GM13977 (cell line): ENCODE measurements at places on chromosomes 3 and 15.
A peak's percentile ranks its signal among the peaks of the same experiment; 100 is the strongest.

DNA sequence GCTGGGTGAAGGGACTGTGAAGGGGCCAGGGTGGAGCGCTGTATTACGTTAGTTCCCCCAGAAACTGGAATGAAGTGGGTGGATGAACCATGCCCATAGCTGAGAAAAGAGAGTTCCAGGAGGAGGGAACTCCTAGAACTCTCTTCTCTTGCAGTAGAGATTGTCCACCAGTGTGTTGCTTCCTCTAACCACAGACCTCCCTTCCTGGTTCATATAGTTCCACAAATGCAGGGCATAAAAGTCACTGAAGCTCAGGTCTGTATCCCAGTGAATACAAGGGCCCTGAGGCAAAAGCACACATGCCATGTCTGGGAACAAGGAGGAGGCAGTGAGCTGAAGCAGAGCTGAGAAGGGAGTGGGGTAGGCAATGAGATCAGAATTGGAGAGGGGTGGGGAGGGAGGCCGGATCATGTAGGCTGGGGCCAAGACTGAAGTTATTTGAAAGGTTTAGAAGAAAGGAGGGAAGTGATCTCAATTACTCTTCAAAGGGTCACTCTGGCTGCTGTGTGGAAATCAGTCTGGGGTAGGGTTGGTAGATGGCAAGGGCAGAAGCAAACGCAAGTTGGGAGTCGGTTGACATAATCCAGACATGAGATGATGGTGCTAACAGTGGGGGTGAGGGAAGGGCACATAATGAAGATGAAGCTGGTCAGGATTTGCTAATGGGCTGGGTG lies 6.5 kb downstream of the A4GNT start:
- DNase-seq = no peak

DNA sequence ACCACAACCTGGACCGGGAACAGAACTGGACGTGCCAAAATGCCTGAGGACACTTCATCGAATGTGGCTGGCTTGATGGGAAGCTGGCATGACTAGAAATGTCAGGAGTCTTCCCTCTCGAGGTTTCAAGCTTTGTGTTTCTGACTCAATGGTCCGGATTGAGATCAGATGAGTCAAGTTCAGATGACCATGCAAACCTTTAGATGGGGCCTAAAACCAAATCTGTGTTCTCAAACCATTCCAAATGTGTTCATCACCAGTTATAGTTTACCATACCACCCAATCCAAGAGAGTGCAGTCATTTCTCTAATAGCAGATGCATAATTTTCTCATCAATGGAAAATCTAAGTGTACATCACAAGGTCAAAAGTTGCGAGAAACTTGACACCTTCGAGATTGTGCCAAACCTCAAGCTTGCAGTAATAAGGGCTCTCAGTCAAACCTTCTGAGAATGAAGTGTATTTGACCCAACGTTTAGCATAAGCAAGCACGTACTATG lies 369.1 kb downstream of the RORA start:
- DNase-seq = no peak

DNA sequence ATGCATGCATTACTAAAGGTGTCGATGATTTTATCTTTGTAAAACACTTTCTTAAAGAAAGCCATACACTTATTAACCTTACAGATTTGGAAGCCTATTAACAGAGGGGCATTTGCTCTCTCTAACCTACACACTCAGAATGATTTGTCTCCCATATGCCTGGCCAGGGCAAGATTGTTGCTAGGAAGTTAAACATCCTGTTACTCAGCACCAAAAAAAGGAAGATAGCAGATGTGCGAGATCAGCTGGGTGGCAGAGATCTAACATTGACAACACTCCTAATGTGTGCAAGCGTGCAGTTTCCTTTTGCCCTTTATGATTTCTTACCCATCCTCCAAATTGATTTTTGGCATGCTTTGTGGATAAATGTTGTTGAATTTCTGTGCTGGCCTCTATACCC lies 73.9 kb upstream of the TMEM108 start:
- no peak for DNase-seq

- no peak for DNase-seq
Measured at GRCh38 chr15:34600923-34601322, 17.5 kb upstream of the GOLGA8B start.

DNA sequence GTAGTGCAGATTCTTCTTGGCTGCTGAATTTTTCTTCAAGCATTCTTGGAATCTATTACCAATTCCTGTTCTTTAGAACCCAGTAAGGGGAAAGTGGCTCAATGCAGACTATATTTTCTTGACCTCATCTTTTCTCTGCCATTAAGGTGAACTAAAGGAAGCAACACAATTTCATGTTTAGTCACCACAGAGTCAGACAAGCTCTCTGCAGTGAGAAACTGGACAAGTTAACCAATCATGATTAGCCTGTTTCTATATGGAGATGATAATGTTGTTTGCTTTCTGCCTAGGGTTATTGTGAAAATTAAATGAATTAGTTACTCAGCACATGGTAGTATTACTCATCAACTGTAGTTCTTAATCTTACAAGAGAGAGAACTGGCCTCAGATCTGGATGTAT lies 1075.1 kb downstream of the AGBL1 start:
- DNase-seq = no peak

DNA sequence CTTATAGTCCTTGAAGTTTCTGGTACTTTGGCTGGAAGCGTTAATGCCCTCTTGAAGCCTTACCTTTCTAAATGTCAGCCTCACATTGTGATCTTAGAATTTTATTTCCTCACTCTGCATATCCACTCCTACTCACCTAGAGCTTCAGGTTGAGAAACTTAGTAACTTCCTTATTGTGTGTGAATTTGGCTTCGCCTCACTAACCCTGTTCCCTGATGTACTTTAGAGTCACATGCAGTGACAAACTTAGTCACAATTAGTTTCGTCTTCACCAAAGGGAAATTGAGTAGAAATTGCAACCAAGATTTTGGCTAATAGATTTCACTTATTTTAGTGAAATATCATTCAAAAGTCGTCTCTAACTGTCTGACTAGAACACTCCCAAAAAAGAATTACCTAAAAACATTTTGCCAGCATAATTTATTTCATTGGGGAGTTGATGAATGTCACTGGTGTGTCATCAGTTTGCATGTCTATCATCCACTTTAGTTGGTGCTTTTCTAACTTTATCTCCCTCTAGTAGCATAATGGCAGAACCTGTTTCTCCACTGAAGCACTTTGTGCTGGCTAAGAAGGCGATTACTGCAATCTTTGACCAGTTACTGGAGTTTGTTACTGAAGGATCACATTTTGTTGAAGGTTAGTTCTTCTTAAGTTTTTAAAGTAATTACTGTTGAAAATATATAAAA lies 960 bp downstream of the MFN1 start:
- peak; percentile 73 for DNase-seq

DNA sequence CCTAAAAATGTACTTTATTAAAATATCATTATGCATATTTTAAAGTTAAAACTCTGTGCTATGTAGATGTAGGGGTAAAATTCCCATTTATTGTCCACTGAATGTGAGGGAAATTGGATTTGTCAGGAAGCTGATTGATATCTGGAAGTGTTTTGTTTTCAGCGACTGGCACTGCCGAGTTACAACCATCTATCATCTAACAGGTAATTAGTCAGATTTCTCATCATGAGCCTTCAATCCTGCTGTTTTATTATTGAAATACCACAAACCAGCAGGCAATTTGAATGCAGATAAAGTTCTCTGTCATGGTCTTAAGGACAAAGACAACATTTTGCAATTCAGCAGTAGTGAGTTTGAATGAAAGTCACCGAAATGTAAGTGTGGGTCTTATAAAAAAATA lies 40.5 kb downstream of the ZIC1 start:
- no peak for DNase-seq

- DNase-seq = no peak
Measured at GRCh38 chr3:140468407-140468806, 209.5 kb upstream of the TRIM42 start.
